Stimulated activated CD4-positive, alpha-beta T cell treated with anti-CD3 and anti-CD28 coated beads, Interleukin-2, amount 100 ng/mL, for 24 hours (primary cell): ENCODE measurements at places on chromosomes 2 and 18.

- no peak for DNase-seq
Observed at GRCh38 chr2:27136751-27137150, 2.3 kb upstream of the PREB start.

GRCh38 chr2:65293376-65293775 is 65.7 kb downstream of the ACTR2 start:
- DNase-seq, result no peak

DNA sequence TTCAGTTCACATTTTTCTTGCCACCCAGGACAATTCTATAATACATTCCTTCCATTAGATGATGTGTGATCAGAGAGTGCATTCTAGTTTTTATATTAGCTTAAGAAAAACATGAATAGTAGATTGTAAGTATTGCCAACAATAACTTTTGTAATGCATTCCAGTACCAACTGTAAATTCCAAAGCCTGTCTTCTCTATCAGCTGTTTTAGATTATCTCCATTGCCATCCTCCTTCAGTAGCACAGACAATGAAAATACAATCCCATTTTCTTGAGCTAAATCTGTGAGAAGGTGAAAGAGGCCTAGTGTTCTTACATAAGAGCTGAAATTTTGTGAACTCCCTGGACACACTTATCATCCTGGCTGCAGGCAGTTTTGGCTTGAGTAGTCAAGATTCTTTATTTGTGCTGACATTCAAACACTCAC is 103.9 kb downstream of the CCBE1 start:
- DNase-seq, result no peak

- DNase-seq, result no peak
Observed at GRCh38 chr2:25899404-25899970, 21.2 kb upstream of the ASXL2 start.

GRCh38 chr2:219423652-219424377 is 5.6 kb downstream of the DES start:
- DNase-seq, result no peak

DNA sequence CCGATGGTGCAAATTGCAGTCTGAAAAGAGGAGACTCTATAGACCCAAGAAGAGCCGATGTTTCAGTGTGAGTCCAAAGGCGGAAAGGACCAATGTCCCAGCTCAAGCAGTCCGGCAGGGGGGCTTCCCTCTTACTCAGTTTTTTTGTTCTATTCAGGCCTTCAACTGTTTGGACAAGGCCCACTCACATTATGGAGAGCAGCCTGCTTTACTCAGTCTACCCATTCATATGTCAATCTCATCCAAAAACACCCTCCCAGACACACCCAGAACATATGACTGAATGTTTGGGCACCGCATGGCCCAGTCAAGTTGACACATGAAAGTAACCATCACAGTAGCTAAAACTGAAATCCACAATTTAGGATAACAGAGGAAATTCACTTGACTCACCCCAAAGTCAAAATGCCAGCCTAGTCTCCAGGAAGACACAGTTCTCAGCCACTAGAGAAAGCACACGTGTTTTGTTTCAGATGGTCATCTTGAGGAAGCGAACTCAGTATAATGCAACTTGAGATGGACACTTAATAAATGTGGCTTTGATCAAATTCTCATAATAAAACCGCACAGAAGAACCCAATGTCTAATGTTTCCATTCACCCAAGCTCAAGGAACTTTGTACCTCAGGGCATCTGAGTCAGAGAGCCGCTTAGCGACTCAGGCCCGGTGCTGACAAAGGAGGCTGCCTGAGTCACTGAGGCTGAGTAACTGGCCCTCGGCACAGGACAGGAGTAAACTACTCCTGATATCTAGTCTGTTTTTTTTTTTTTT is 2.4 kb downstream of the FHL2 start:
- DNase-seq, result peak; percentile 50

DNA sequence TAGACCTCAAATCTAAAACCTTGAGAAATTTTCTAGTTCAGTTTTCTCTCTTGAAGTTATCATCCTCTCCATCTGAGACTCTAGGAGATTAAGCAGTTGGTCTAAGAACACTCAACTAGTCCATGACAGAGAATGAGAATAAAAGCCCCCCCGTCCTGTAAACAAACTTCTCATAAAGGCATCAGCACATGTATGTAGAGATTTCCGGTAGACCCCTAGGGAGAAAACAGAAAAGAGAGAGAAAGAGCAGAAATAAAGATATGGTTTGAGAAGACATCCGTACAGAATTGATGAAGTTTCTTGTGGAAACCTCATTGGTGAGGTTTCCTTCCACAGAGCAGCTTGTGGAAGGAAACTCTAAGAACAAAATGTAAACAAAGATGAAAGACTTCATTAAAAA is 3.2 kb upstream of the GPR155 start:
- no peak for DNase-seq

DNA sequence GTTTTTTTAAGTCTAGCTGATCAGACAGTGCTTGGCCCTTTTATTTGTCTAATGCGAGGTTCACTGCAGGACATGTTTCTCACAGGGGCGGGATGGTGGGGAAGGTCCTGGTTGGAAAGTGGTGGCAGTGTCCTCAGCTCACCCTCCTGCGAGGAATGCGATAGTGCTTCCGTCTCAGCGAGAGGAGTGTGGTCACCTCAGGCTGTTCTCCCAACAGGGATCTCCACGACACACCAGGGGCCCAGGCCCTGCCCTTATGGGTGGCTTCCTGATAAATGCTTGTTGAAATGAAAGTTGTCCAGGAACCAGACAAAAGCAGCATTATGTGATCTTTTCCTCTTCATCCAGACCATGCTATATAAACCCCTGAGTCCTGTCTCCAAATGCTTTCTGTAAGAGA is 70.1 kb downstream of the BOLA3 start:
- no peak for DNase-seq

GRCh38 chr18:34357944-34358580 is 133.3 kb upstream of the NOL4 start:
- DNase-seq, result no peak

DNA sequence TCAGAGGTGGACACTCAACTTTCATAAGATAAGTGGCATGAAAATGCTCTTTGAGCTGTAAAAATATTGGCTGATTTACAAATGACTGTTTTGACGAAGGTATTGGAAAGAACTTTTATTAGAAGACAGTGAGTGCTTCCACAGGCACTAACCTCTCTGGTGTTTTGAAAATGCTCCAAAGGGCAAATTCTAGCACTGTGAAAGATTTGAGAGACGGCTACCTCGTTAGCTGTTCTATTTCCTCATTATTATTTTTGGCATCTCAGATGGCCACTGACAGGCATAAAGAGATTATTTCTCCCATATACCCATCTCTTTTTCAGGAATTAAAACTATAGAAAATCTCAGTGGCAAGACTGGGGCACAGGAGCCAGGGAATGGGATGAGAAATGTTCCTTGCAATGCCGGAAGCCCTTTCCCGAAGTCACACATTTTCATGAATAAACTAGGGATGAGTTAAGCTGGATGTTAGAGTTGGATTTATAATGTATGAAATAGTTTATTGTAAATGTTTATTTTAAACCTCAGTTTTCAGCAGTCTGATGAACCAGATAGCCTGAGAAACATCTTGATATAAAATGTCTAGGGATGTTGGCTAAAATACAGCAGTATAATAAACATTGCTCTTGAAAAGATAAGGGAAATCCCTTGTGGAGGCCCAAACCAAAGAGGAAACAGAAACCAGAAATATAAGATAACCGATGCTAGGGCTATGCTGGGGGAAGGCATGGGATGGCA is 175.7 kb downstream of the ASB1 start:
- DNase-seq, result no peak

GRCh38 chr2:175442441-175442840 is 260.9 kb upstream of the ATP5MC3 start:
- no peak for DNase-seq

DNA sequence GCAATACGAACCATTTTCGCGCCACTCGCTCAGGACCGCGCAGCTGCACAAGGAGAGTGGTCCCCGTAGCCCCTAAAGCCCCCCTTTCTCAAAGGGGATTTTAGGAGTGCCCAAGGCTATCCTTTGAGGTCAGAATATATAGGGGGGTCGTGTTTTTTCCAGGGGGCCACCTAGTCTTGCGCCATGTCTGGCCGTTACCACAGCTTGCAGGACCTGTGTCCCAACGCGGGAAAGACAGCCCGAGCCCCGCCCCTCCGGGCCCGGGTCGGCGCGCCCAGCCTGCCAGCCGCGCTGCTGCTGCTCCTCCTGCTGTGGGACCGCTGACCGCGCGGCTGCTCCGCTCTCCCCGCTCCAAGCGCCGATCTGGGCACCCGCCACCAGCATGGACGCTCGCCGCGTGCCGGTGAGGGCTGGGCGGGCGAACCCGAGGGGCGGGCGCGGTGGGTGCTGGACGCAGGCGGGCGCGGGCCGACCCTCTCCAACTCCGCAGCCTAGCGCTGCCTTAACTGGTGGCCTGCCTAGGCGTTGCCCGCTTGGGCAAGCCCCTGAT is at the start of gene CDCA7:
Gene CDCA7 (plus strand): TSS at position 291 of the 550 bp plus-strand sequence. CDS start 92 bp downstream, at position 383.
- peak; percentile 83 for DNase-seq

- peak; percentile 80 for DNase-seq
Observed at GRCh38 chr2:105787376-105788318, 42.9 kb downstream of the NCK2 start.

- DNase-seq, result no peak
Observed at GRCh38 chr2:183809404-183809803, 685.2 kb downstream of the NUP35 start.

DNA sequence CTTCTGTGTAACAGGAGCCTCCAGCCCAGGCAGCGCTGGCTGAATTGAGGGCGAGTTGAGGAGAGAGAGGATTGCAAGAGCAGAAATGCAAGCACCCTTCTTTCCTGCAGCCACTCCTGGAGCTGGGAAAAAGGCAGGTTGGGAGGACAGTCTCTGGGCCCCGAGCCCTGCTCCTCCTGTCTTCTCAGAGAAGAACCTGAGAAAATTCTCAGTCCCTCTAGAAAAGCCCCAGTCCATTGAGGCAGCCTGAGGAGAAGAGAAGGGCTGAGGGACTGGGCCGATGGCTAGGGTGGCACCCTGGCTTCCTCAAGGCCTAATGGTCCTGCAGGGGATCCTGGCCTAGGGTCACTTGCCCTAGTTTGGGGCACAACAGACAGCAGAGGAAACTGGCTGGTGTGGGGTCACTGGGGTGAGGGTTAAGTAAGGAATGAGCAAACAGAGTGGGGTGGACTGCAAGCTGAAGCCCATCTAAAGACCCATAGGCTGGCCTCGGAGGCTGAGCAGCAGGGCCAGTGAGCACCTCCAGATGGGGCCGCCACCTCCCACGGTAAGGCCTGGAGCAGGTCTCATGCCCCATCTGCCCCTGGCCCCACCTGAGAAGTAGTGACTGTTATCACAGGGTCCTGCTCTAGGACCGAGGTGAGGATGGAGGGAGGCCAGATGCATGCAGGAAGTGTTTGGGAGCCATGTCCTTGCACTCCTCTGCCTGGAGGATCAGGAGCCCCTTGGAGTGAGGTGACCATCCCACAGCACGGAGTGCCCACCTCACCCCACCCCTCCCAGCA is 12.4 kb downstream of the CIB4 start:
- no peak for DNase-seq

DNA sequence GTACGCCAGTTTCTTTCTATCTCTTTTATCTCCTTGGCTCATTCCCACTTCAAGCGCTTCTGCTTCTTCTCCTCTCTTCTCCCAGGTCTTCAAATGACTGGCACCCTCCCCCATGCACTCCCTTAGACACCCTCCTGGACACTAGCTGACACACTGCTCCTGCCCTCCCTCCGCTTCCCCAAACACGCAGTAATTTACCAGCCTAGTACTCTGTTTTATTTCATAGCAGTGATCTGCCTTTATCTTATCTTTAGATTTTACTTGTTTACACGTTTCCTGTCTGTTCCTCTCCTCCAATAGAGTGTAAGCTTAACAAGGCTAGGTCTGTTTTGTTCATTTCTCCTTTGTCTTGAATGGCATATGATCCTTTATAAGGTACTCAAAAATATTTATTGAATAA is 93.9 kb downstream of the SCN3A start:
- no peak for DNase-seq

DNA sequence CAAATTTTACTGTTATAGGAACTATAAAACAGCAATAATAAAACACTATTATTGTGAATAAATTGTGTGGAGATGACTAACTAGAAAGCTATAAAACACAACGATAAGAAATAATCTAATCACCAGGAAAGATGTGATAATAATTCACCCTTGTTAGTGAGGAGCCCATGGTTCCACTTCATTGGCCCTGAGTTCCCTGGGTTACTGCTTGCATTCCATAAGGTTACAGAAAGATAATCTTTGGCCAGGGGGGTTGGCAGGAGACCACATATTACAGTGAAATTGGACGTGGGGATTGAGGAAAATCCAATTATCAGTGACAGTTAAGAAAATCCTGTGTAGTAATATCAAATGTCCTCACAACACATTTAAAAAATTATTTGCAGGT is 2.5 kb upstream of the CPO start:
- no peak for DNase-seq
